Lower leg skin (tissue), 4 donors: ENCODE measurements at places on chromosomes 12 and 14.
A peak's percentile ranks its signal among the peaks of the same experiment; 100 is the strongest.

DNA sequence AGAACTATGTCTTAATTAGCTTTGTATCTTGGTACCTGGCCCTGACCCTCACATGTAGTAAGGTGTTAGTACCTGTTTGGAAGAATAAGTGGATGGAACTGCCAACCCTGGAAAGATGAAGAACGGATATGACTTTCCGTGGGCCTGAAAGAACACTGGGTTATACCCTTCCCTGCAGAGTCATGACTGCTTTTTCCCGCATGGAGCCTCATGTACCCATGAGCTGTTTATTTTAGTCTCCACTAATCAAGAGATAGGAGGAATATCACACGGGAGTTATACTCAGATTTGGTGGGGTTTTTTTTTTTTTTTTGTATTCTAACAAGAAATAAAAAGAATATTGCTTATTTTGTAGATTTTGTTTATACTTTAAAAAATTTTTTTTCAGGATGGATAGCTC lies 15.9 kb downstream of the DLST start:
- DNase-seq, result no peak

- no peak for DNase-seq
Measured at GRCh38 chr12:42961395-42961794, 371.8 kb upstream of the PRICKLE1 start.

DNA sequence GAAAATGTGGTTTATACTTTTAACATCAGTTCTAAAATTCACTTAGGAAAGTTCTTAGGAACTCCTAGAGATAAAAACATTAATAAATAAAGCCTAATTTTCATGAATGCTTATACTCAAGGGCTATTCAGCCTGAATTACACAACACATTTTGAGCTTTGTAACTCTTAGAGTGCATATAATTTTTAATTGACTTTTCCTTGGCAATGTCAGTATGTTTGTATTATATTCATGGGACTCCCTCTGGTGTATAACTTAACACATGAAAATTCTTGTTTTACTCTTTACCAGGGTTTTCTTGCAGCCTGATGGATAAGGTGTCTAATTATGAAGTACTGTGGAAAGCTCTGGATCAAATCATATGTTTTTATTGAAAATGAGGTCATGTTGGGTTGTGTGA lies 150.6 kb upstream of the HMGA2 start:
- no peak for DNase-seq

GRCh38 chr12:6852651-6853354 lies 853 bp downstream of the USP5 start:
- DNase-seq, result peak; percentile 54

DNA sequence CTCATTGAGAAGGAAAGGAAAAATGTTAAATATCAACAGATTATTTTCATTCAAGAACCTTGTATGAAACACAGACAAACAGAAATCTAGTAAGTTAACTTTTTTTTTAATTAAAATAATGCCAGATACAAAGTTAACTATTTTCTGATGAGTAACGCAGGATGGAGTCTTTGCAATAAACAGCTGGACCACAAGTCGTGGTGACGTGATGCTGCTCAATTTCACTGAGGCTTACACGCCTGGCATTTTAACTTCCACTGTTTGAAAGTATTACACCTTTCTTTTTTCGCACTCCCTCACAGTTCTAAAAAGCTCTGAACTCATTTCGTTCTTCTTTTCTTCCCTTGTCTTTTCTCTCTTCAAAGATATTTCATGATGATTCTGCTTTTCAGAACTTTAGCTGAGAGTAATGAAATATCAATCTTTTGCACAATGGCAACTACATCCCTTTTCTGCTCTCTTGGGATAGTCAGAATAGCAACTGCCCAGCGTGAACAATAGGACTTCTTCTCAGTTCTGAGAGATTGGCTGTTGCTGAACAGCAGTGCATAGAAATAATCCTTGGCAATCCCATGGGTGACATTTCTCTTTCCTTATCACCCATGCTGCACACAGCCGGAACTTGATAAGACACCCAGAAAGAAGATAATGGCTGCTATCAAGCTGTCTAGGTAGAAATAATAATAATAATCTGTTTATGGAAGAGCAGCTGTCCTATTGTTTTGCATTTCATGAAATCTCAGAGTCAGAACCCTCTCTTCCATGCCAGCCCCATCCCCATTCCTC lies 160.5 kb downstream of the BTG1 start:
- DNase-seq, result no peak

DNA sequence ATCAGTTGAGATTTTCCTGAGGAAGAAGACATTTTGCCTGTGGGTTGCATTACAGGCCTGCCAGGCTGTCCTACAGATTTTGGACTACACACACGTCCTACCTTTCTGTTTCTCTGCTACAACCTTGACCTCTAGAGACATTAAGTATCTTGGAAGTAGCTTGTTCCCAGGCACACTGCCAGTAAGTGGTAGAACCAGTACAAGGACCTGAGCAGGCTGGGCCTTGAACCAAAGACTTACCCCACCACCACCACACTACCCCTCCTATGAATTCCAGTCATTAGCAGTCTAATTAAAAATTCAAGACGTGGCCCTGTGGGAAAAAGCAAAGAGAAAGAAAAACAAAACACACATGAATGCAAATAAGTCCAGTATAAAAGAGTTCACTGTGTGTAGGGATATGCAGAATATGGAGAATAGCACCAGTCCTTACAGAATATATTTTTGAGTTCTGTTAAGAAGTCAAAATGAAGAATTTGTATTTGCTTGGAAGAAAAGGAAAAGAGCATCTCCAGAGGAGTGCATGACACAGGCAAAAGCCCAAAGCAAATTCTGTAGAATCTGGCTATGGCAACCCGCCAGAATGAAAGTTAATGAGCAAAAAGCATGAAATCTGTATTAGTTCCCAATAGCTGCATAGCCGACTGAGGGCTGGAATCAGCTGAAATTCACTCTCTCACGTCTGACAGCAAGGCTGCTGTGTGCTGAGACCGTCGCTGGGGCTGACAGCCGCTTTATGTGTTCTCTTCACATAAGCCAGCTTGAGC lies 74.3 kb upstream of the ST8SIA1 start:
- no peak for DNase-seq

DNA sequence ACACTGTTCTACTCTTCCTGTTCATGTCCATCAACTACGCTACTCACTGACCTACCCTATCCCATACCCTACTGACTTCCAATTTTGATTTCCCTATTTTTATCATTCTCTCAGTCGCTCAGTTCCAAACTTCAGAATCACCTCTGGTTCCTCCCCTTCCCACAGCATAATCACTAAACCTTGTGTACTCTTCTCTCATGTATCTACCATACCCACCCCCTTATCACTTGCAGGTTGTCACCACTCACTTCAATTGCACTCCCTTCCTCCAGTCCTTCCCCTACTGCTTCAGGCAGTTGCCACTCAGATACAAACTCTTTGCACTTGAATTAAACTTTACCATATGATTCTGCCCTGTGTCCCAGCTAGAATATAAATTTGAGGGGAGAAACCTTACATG lies 6.3 kb downstream of the RACGAP1 start:
- no peak for DNase-seq

- peak; percentile 92 for DNase-seq
Measured at GRCh38 chr12:106227641-106228319, 20.0 kb downstream of the CKAP4 start.

GRCh38 chr12:104720339-104721038 lies 237.6 kb downstream of the SLC41A2 start:
- DNase-seq, result no peak

- DNase-seq, result no peak
Measured at GRCh38 chr14:77570706-77571268, 45.6 kb downstream of the SPTLC2 start.

DNA sequence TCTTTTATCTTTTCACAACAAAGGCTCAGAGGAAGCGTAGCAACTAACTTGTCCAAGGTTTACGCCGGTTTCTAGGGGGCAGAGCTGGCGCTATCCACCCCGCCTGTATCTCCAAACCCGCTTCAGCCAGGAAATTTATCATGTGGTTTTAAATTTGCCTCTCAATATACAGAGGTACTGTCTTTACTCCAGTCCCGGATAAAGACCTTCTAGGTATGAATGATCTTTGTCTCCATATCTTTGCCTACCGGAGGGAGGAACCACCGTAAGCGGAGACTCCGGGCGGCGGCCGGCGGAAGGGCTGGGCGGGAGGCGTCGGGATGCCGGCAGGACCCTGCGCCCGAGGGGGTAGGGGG lies 693 bp upstream of the RIMKLB start:
- DNase-seq, result no peak

DNA sequence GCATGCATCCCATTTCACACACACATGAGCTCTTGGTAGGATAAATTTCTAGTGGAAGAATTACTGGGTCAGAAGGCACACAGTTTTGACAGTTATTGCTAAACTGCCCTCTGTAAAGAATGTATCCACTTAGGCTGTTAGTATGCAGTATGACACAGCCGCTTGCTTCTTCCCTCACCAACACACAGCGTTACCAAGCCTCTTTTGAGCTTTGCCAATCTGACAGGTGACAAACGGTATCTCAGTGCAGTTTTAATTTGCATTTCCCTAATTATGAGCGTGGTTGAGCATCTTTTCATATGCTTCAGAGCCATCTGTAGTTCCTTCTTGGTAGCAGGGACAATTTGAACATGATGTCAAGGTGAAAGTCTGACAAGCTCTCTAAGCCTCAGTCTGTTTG lies 42.9 kb downstream of the HRK start:
- DNase-seq, result no peak

- DNase-seq, result no peak
Measured at GRCh38 chr14:35052637-35053036, 6.6 kb downstream of the FAM177A1 start.

GRCh38 chr12:106288494-106289195 lies 13.9 kb upstream of the TCP11L2 start:
- DNase-seq, result peak; percentile 40

GRCh38 chr12:131452444-131452860 lies 258.4 kb upstream of the SFSWAP start:
- DNase-seq, result no peak

DNA sequence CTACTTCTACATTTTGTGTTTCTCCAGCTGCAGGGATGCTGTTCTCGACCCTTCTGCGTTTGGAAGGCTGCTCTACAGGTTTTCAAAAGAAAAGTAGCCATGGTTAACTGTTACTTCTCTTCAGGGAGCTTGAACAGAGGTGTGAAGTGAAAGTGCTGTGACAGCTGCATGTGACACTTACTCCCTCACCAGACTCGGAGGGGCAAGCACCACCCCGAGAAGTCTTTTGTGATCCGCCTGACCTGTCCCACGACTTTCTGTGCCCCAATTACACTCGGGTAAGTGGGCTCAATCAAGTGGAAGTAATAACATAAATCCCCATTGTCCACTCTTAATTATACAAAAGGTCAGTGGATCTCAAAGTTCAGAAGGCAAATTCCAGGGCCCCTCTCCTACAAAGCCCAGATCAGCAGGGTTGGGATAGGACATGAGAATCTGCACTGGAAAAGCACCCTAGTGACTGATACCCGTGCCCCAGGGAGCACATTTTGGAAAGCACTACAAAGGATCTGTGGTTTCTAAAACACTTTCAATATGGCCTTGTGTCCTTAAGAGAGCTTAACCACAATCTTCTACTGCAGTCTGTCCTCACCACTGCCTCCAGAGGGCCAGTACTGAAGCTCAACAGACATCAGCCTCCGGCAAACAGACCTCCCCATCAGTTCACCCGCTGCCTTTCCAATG lies 11.5 kb downstream of the FICD start:
- no peak for DNase-seq

DNA sequence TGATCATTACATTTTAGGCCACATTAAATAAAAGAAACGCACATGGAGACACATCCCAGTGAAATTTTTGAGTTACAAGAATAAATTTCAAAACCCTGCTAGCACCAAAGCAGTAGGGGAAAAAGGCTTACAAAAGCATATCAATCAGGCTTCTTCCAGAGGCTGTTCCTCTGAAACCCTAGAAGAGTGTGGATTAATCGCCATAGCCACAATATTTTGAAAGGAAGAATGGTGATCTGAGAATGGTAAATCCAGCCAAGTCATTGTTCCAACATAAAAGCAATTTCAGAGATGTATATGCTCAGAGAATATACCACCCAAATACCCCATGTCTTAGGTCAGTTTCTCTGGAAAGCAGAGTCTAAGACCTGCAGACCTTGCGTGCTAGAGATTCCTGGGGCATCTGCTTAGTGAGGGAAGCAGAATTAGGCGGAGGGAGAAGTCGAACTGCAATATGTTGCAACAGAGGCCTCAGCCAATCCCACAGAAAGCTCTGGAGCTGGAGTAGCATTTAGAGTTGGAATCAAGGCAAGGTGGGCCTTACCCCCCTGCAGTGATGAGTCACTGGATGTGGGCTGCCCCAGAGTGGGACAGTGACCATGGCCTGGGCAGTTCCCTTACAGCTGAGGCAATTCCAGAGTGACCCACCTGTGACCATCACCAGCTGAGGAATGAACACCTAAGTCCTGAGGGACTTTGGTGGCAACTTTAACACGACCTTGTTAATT lies 125.2 kb downstream of the NTF3 start:
- DNase-seq, result no peak

- no peak for DNase-seq
Measured at GRCh38 chr12:96177013-96177412, 17.2 kb upstream of the ELK3 start.

- DNase-seq, result no peak
Measured at GRCh38 chr12:131603939-131604795, 106.7 kb upstream of the SFSWAP start.

DNA sequence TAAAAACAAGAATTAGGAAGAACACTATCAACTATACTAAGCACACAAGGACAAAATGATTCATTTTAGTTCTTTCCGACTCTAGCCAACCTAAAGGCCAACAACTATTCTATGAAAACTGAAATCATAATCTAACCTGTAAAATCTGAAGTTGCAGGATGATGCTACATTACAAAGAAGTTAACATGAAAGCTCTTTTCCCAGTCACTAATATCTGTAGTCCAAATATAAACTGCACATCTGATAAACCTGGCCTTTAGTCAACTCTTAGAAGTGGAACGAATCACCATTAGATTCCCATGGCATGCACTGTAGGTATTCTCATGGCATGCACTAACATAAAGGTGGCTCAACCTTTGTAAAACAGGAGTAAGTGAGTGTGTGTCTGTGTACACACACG lies 41.7 kb downstream of the BLTP3B start:
- no peak for DNase-seq

DNA sequence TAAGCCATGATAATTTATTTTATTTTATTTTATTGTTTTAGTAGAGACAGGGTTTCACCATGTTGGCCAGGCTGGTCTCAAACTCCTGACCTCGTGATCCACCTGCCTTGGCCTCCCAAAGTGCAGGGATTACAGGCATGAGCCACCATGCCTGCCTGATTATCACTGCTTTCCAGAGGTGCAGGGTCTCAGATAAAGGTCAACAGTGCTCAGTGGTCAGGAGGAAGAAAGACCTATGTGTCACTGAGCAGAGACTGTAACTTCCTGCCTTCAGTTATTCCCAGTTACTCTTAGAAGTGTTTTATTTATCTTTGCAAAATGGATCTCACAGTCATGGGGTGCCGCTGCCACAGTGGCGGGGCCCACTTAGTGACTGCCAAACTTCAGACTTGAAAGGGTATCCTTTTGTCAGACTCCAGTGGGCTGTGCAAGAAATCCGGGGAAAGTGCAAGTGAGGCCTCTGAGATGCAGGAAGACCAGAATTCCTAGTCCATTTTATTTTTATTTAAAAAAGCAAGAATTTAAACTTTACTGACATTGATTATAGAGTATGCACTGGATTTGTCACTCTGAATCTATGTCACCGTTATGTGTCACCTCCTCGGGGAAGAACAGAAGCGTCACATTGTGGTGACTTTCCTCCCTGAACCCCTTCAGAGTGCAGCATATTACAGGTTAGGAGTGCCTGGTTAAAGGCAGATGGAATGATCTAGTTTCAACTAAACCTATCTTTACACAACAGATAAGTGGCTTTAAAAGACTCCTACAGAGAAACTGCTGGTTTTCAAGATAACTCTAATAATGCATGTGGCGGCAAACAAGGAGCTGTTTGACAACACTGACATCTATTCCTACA lies 59.1 kb upstream of the BICD1 start:
- DNase-seq, result no peak
